ENCODE measurements at places on chromosomes 6 and 20.

- no peak for DNase-seq
Observed at GRCh38 chr20:57398231-57398821, 7.1 kb downstream of the RBM38 start.

- DNase-seq = no peak
Observed at GRCh38 chr6:15395087-15395486, 149.2 kb downstream of the JARID2 start.

- DNase-seq = no peak
Observed at GRCh38 chr20:62168890-62169435, 13.9 kb upstream of the MTG2 start.

DNA sequence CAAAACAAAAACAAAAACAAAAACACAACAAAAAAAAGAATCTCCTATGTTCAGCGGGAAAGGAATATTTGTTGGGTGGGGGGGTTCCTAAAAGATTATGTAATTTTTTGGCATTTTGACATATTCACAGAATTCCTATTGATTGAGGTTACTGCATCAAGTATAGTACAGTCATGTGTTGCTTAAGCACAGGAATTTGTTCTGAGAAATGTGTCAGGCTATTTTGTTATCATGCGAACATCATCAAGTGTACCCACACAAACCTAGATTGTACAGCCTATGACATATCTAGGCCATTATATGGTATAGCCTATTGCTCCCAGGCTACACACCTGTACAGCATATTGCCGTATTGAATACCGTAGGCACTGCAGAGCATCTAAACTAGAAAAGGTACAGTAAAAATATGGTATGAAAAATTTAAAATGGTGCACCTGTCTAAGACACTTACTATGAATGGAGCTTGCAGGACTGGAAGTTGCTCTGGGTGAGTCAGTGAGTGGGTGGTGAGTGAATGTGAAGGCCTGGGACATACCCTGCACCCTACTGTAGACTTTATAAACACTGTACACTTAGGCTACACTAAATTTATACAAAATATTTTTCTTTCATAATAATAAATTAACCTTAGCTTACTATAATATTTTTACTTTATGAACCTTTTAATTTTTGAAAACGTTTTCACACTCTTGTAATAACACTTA is 110.6 kb downstream of the CDKAL1 start:
- peak; percentile 18 for DNase-seq

DNA sequence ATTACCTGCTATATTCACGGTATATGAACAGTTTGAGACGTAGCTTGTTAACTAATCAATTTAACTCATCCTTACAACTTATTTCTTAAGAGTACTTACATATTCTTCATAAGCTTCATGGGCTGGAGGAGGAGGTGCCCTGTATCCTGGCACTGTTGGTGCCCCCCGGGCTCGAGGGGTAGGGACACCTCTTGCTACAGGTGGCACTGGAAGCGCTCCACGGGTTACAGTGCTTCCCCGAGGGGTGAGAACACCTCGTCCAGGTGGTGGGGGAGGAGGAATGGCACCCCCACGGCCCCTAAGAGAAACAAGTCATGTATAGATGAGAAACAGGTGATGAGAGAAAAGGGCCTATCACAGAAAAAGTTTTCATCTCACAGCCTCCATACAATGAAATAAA is 391.5 kb downstream of the KHDRBS2 start:
- DNase-seq = no peak

DNA sequence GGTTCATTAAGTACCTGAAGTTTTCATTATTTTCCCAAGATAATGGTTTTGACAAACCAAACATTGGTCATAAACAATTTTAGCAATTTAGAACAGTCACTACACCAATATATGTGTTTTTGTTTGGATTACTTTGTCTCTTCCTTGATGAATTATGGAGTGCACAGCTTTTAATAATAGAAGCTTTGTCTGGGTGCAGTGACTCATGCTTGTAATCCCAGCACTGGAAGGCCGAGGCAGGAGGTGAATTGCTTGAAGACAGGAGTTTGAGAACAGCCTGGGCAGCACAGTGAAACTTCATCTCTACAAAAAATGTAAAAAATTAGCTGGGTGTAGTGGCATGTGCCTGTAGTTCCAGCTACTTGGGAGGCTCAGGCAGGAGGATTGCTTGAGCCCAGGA is 89.4 kb upstream of the ANKEF1 start:
- peak; percentile 20 for DNase-seq

DNA sequence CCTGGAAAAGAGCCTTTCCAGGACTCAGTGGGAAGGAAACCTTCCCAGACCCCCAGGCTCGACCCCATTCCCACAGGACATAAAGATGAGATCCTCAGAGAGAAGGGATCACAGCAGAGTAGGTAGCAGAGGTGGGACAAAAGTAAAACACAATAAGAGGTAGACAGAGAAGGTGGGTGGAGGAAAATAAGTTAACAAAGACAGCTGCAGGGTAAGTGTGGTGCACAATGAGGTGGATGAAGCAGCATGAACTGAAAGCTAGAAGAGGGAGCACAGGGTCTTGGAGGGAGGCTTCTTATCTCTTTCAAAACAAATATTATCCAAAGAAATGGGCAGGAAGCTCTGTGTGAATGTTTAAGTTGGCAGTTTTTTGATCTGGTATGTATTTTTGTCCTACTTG is 14.0 kb upstream of the MAP7 start:
- DNase-seq = no peak

GRCh38 chr6:55892749-55893357 is 17.5 kb upstream of the BMP5 start:
- DNase-seq = peak; percentile 16

- no peak for DNase-seq
Observed at GRCh38 chr6:55827818-55828522, 47.4 kb downstream of the BMP5 start.

GRCh38 chr20:22288957-22289356 is 295.4 kb downstream of the FOXA2 start:
- DNase-seq = no peak

- no peak for DNase-seq
Observed at GRCh38 chr6:168589275-168589674, 148.3 kb downstream of the SMOC2 start.

GRCh38 chr6:133768656-133769295 is 120.1 kb upstream of the TCF21 start:
- DNase-seq = no peak

DNA sequence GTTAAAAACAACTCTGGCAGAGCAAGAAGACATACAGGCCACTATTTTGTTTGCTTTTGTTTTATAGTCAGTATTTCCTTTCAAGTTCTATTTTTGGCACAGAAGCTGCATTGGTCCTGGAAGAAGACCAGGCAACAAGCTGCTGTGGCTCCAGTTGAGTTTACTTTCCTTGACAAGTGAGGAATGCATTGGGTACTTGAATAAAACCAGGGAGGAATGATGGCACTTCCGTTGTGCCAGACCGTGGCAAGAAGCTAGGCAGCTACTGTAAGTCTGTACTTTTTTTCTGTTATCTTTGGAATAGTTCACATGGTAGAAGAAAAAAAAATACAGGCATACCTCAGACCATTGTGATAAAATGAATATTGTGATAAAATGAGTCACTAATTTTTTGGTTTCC is 66.3 kb downstream of the NCOA3 start:
- peak; percentile 69 for DNase-seq

- no peak for DNase-seq
Observed at GRCh38 chr20:11832397-11832796, 85.3 kb upstream of the BTBD3 start.

- DNase-seq = no peak
Observed at GRCh38 chr6:108873971-108874370, 25.7 kb downstream of the ARMC2 start.

DNA sequence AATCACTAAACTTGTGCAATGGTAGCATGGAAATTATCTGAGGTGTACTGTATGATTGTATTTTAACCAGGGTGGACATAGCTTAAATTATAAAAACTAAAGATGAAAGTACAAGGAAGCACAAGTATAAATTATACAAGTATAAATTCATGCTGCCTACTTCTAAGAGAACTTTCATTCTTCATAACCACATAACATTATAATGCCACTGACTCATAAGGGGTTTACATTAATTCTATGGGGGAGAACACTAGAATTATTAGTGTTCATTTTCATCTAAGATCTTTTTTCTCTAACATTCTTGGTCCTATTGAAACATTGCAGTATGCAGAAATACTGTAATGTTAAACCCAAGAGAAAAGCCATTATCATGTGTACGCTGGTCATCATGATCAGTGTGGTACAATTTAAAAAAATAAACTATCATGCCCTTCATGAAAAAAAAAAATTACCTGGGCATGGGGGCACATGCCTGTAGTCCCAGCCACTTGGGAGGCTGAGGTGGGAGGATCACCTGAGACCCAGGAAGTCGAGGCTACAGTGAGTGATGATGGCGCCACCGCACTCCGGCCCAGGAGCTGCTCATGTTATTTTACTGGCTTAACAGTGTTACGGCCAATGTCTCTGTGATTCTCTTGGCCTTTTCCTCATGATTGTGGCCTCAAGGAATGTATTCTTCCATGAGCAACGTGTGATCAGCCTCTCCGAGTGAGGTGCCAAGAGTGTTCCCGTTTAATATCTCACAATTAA is 25.9 kb upstream of the AHCY start:
- peak; percentile 50 for DNase-seq

- no peak for DNase-seq
Observed at GRCh38 chr6:13250703-13251102, 77.6 kb downstream of the TBC1D7 start.

DNA sequence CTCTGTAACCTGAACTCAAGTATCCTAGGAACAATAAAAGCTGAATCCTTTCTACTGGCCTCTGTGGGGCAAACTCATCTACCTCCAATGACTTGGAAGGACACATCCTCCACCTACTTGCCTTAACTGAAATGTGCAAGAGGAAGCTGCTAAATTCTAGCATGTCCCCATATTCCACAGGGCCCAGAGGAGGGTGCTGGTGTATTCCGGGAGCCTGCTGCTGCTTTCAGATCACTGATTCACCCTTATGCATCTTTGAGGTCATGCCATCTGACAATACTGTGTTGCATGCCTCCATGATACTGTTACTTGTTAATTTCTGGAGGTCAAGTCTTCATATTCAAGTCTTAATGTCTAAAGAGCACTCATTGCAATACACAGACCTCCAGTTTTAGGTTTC is 40.3 kb downstream of the LYRM4 start:
- no peak for DNase-seq

GRCh38 chr6:166575205-166575604 is 11.3 kb downstream of the RAMACL start:
- no peak for DNase-seq

DNA sequence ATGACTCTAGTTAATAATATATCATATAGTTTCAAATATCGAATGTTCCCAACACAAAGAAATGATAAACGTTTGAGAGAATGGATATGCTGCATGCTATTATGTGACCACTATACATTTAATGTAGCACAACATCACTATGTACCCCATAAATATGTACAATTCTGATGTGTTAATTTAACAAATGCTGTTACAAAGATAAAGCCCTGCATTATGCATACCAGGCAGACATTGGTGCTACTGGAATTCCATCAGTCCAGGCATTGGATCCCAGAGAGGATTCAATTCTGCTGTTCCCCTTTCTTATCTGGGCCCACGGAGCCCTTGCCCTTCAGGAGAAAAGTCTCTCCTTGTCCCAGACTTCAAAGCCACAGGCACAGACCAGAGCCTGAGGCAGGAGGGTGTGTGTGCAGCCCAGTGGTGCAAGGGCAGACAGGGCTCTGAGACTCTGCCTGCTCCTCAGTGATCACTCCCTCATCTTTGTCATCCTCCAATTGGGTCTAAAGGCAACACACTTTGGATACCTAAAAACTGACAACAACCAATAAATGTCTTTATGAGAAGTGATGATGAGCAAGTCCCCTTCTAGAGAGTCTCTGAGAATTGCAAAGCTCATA is 45.2 kb downstream of the PSMG4 start:
- DNase-seq = no peak

- peak; percentile 40 for DNase-seq
Observed at GRCh38 chr6:44858998-44859397, 469.1 kb upstream of the RUNX2 start.

DNA sequence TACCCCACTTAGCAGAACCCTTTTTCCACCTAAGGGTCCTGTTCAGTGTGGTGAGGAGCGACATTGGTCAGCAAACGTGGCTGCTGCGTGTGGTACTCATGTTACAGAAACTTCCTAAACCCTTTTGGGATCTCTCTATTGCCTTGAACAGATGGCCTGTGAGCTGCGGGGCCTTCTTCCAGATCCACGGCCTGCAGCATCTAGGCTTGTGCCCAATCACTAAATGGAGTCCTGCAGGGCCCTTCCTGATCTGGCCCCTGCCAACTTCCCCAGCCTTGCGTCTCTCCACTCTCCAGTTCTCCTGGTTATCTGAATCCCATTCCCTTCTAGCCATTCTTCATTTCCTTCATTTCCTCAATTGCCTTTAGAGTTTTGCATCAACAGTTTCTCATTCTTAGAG is 85.6 kb downstream of the PDE7B start:
- DNase-seq = no peak

- DNase-seq = no peak
Observed at GRCh38 chr6:83051377-83052172, 14.1 kb downstream of the UBE3D start.

GRCh38 chr6:6331393-6331792 is 10.9 kb upstream of the F13A1 start:
- DNase-seq = peak; percentile 35

DNA sequence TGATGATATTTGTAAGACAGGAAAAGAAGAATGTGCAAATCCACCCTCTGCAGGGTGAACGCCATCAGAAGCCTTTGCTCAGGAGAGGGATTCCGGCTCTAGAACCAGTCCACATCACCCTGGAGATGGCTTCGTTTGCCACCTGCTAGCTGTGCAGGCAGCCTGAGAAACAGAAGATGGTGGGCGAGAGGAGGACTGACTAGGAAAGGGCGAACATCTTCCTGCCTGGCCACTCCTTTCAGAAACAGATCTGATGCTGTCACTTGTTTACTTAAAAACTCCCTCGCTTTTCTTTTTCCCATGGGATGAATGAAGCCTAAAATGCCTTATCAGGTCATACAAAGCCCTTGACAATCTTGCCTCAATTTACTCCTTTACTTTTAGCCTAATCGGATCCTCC is 1.2 kb downstream of the PTPRA start:
- DNase-seq = no peak

GRCh38 chr6:99512033-99512432 is 3.2 kb downstream of the USP45 start:
- DNase-seq = peak; percentile 27

DNA sequence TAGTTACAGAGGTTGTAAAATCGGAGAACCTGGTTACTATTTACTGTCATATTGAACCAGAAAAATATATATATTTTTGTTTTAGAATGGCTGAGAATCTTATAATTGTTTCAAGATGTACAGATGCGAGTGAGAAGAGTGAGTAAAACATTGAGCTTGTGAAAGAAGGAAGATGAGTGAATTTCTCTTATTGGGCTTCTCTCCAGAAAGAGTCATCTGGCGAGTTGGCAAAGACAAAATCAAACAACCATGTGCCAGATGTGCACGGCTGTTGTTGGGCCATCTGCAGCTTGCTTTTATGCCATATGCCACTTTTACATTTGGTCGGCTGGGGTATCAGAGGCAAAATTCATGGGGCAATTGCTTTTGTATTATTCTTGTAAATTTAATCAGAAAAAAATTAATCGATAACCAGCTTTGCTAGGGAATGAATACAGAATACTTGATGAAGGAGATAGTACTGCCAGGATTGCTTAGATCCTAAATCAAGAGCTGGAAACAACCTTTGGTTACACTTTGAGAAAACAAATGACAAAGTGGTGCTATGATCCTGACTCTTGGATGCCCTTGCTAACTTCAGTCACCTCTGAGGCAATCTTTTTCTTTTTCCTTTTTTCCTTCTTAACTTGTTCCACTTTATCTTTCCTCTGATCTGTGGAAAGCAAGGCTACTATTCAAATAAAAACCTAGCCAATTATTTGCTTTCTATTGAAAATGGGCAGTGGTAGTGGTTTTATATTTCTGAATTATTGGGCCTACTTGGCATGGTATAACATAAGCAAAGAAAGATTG is 97.1 kb upstream of the GRIK2 start:
- DNase-seq = peak; percentile 91
